NCI-H82 (cell line): ENCODE measurements at places on chromosomes 4 and X.

DNA sequence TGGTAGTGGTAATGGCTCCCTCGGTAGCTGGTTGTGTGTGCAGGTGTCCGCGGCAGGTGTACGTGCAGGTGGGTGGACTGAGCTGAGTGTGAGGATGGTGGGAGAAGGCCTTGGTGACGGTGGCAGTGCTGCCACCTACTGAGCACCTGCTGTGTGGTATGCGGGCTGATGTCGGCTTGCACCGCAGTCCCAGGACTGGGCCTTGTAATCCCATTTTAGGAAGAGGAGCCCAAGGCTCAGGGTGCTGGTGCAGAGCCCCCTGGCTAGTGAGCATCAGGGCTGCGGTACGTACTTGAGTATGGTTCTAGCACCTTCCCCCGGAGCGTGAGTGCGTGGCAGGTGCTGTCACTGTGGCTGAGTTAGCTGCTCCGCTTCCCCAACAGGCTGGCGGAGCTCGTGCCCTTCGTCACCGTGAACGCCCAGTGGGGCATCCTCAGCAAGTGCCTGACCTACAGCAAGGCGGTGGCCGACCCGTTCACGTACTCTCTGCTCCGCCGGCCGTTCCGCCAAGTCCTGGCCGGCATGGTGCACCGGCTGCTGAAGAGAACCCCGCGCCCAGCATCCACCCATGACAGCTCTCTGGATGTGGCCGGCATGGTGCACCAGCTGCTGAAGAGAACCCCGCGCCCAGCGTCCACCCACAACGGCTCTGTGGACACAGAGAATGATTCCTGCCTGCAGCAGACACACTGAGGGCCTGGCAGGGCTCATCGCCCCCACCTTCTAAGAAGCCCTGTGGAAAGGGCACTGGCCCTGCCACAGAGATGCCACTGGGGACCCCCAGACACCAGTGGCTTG, 5.7 kb upstream of the CPZ start:
- DNase-seq = no peak

- DNase-seq = no peak
Measured at GRCh38 chr4:51932261-51932660, 87.9 kb downstream of the LRRC66 start.

DNA sequence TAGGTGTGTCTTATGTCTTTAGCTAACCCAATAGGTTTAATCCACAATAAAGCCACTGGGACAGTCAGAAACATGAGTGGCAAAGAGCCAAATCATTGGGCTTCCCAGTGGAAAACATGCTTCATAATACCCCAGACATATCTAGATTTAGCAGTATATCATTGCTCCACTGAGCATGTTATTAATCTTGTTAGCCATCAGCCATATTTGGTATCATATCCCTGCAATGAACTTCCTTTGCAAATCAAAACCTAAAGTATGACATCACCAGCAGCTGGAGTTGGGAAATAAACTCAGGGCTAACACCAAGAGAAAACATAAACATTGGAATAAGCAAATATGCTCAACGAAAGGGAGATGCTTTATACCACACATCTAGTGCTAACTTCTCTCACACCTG, 280.8 kb upstream of the NOCT start:
- no peak for DNase-seq

DNA sequence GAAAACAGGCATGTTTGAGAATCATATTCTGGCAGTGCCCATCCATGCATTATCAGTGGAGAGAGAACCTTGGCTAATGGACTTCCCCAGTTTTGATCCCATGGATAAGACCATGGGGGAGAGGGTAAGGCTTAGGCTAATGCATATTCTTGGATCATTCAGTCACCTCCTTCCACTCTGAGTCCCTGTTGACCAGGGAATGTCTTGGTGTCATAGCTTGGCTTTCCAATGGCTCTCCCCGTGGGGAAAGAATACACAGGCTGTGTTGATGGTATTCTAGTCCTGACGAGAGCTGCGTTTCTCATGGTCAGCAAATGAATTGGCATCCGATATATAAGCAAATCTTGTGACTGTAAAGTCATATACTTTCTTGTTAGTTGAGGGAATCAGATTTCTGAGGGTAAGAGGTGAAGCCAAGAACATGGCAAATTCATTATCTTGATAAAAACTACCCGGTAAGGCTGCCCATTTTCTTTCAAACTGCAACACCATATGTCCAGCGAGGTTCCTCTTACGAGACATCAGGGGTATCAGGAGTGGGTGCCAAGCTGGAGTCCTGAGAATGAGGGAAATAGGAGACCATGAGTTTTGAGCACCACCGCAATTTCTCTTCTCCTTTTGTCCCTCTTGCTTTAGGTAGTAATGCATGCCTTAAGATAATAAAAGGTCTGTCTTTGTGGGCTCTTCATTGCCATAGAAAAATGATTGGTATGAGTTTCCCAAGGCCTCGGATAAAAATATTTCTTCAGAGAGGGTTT, 18.0 kb downstream of the RHOH start:
- no peak for DNase-seq

DNA sequence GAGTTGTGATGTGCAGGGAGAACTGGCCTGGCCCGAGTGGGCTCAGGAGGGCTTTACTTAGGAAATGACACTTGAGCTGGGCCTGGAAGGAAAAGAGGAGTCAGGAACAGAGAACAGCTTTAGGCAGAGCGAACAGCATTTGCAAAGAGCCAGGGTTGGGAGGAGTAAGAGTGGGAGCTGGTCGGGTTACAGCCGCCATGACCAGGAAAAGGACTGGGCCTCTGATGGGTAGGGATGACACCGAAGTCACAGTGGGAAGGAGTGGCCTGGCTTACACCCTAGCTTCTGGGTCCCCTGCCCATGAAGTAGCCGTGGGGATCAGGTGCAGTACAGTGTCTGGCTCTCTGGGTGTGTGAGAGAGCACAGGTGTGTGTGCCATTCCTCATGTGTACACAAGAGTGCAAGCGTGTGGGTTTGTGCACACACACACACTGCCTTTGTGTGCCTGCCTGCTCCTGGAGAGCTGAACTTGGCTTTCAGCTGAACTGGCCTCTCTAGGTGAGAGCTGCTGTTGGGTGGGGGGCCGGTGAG, 31.6 kb downstream of the TRMT44 start:
- no peak for DNase-seq
